ENCODE measurements at places on chromosomes 11 and 22.

GRCh38 chr11:45885274-45885920, at the start of gene MAPK8IP1:
Gene MAPK8IP1, plus strand, starts transcription at chr11:45885651. Its CDS starts 170 bp downstream, at chr11:45885821.
- no peak for DNase-seq

DNA sequence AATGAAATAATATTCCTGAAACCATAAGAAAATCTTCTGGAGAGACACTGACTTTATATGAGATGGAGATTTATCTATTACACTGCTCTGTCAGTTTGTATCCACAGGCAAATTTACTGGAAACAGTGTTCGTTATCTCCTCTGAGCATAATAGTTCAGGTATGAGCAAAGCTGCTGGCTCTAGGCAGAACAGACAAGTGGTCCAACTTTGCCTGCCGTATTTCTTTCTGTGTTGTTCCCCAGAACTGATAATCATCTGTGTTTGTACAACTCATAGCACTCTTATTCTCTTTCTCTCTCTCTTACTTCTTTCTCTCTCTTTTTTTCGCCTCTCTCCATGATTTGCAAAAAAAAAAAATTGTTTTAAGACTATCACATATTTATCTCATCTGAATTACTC, 623.8 kb upstream of the CHORDC1 start:
- no peak for DNase-seq

GRCh38 chr11:129119036-129119435, 73.1 kb downstream of the ARHGAP32 start:
- no peak for DNase-seq

DNA sequence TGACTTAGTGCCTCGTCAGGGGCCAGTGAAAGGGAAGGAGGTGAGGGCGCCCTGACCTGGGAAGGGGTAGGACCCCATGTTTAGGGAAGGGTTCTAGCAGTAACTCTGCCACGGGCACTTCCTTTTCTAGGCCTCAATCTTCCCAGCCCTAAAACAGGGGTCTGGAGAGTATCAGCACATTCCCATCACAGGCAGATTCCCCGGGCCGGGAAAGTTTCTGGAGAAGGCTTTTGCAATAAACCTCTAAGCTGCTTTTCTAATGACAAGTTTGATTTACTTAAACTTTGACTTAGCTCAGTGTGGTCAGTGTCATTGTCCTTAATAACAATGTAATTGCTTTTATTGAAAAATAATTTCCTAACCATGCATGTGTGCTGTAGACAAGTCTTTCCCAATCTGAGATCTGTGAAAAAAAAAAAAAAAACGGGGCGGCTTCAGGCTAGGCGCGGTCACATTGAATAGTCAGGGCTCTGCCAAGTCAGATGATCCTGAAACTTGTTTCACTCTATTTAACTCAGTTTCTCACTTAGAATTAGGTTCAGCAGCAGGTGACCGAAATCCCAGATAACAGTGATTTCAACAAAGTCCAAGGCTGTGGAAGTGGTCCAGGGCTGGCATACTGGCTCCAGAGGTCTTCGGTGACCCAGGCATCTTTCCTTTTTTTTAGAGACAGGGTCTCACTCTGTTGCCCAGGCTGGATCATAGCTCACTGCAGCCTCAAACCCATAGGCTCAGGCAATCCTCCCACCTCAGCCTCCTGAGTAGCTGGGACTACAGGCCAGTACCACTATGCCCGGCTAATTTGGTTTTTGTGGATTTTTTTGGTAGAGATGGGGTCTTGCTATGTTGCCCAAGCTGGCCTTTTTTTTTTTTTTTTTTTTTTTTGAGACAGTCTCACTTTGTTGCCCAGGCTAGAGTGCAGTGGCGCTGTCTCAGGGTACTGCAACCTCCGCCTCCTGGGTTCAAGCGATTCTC, 19.5 kb upstream of the TAB1 start:
- no peak for DNase-seq

Measured in AG04450 (cell line).